ENCODE measurements at places on chromosomes 1 and 21. TPM values are rescaled to one million over a fixed set of nuclear protein-coding genes. Genes with fewer than 3 reads are reported as not detected.

The FCGR1A gene
- not detected for total RNA-seq

- H3K27ac ChIP-seq, result no peak overlapping the region
- H3K36me3 ChIP-seq, result no peaks in the 10 kb centered on the region
- DNase-seq, result peak; percentile 21
- H3K4me1 ChIP-seq, result peaks cover 17% of the 10 kb centered on the region
These were observed 14.8 kb upstream of the WASF2 start for GRCh38 chr1:27504588-27505419.

DNA sequence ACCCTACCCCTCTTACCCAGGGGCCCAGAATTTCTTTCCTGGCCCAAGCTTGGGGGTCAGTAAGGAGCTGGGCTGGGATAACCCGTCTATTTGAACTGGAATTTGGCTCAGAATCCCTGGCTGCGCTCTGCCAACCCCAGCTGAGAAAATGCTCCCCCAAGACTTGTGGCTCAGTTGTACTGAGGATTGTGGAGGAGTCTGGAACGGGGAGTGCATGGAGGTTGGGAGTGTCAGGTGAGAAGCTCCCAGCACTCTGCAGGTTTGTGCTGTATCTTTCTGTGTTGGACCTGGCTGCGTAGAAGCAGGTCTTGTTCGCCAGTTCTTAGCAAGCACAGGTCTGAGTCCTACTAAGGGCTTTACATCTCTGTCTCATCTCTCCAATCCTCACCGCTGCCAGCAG is 1.6 kb downstream of the TCEA3 start:
- no peak for DNase-seq
- peak overlapping the region; percentile 59 for H3K27ac ChIP-seq
- no peak overlapping the region for H3K4me3 ChIP-seq
- H3K4me1 ChIP-seq, result peaks cover 21% of the 10 kb centered on the region
- H3K36me3 ChIP-seq, result no peaks in the 10 kb centered on the region
- H3K27me3 ChIP-seq, result no peaks in the 10 kb centered on the region

- H3K4me3 ChIP-seq, result no peak overlapping the region
- H3K36me3 ChIP-seq, result peaks cover 5% of the 10 kb centered on the region
- DNase-seq, result peak; percentile 3
- no peaks in the 10 kb centered on the region for H3K27me3 ChIP-seq
These were observed 2.7 kb downstream of the TTLL7 start for GRCh38 chr1:83996191-83996590.

GRCh38 chr1:47894410-47895278 is 102.5 kb downstream of the TRABD2B start:
- peak; percentile 89 for DNase-seq
- H3K4me1 ChIP-seq, result peaks cover 18% of the 10 kb centered on the region
- H3K36me3 ChIP-seq, result no peaks in the 10 kb centered on the region
- no peaks in the 10 kb centered on the region for H3K27me3 ChIP-seq
- no peak overlapping the region for H3K4me3 ChIP-seq

The SLC9C2 gene
- not detected for total RNA-seq

DNA sequence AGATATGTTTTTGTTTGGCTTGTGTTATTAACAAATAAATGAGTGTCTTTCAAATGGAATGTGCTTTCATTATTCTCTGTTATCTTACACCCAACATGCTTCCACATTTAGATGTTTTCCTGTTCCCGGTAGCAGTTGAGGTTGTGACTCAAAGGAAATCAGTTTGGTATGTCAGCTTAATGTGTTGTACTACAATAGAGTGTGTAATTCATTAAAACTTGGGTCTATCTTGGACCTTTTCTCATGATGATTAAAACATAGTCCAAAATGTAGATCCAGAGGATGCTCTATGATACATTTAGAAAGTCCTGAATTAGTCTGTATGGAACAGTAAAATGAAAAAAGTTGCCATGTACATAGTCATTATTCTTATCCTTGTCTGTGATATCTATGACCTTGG is 26.7 kb downstream of the RTCA start:
- H3K4me1 ChIP-seq, result peaks cover 5% of the 10 kb centered on the region
- peak; percentile 1 for DNase-seq
- H3K4me3 ChIP-seq, result no peak overlapping the region
- H3K36me3 ChIP-seq, result peaks cover 39% of the 10 kb centered on the region
